ENCODE measurements at places on chromosomes 12 and 14.
A peak's percentile ranks its signal among the peaks of the same experiment; 100 is the strongest.

GRCh38 chr14:30751646-30752416, 122.5 kb upstream of the COCH start:
- peak; percentile 2 for DNase-seq

DNA sequence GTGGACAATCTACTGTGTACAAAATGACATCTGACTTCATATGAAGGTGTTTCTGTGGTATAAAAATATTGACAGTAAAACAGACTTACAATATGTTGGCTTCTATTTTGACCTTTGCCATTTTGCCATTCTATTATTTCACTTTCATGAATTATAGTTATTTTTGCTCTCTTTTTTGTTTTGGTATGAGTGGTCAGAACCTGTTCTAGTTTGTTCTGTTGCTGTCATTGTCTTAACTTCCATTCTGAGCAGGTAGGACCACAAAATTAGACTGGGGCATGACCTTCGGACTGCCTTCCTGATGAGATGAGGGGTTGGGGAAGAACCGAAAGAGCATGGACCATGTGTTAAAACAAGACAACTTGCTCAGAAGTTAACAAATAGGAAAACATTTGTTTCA, 36.5 kb upstream of the IFNG-AS1 start:
- no peak for DNase-seq

DNA sequence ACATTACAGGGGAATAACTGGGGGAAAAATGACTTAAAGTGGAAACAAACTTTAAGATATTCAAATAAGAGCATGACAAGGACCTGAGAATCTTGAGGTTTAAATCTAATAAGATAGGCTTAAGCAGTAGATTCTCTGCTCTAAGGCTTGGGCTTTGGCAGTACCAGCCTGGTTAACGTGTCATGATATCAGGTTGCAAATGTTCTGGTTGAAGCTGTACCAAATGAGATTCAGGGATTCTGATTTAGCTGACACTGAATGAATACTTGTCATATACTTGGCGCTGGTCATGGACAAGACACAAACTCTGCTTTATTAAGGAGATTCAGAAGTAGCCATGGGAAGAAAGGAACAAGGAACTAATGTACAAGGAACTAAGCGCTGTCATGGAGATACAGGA, 6.1 kb downstream of the TCP11L2 start:
- DNase-seq = no peak

GRCh38 chr14:70320294-70320693, 39.2 kb downstream of the COX16 start:
- no peak for DNase-seq

GRCh38 chr12:2317772-2318171, 265.0 kb downstream of the CACNA1C start:
- no peak for DNase-seq

DNA sequence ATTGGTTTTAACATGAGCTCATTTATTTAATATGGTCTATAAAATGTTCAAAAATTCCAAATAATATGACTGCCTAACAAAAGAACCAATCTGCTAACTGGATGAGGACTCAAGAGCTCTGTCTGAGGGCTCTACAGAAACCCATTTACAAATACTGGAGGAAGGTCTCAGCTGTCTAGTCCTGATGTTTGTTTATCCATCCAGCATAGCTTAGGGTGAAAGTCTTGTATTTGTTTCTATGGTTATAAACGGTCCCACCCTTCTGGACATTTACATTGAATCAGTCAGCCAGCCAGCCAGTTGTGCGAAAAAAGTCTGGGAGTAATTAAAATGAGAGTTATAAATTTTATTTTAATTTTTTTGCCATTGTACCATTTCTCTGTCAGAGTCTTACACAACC, 220.7 kb downstream of the BMP4 start:
- no peak for DNase-seq

Measured in CD4-positive, alpha-beta T cell treated with Interleukin-21 for 1 hour (primary cell).